Esophagus mucosa (tissue), 1 donor: ENCODE measurements at places on chromosomes 16 and 17. TPM values are rescaled to one million over a fixed set of nuclear protein-coding genes. Genes with fewer than 3 reads are reported as not detected.

DNA sequence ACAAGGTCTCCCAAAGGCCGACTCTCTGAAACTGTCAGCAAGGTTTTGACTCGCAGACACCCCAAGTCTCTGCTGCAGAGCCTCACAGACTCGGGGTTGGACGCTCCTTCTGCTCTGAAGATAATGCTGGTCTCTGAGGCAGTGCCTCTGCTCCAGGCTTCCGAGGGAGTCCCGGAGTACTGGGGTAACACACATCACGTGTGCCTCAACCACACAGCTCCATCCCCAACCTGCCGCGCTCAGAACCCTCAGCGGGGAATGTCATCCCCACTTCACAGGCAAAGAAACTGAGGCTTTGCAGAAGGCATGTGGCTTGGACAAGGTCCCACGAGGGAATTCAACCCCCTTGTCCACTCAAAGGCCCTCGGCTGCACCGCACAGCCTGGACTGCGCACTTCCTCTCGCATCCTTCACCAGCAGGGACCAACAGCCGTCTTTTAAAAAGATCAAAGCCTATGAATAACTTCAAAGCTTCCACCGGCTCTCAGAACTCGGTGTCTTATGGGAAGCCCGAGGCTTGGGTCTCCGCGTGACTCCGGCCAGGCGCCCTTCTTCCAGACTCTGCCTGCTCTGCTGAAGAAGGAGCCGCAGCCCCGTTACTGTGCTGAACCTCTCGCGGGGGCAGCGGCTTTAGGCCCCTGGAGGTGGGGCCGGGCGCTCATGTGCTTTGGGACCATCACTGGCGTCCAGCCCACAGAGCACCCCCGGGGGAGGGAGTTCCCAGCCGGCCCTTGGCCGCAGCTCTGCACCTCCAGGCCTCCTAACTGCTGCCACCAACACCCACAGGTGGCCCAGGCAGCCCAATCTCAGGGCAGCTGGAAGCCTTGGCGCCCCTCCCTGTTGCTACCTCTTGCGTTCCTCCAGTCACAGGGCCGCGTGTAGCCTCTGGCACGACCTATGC is 2.2 kb downstream of the TMEM204 start:
- ATAC-seq: no peak

DNA sequence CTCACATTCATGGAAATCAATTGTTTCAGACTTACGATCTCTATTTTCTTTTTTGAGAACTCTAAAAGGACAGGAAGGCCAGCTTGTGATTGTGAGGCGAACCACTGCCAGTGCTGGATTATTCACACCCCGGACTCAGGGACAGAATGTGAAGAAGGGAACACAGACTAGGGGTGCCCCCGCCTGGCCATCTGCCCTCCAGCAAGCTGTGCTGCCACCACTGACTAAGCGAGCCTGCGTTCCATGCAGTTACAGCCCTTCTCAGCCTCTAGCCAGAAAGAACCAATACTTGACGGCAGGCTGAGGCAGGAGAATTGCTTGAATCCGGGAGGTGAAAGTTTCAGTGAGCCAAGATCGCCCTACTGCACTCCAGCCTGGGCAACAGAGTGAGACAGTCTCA is 2.8 kb downstream of the HAGH start:
- ATAC-seq: no peak

GRCh38 chr16:31130899-31131298 is 4.6 kb downstream of the PRSS8 start:
- ATAC-seq: peak; percentile 74

DNA sequence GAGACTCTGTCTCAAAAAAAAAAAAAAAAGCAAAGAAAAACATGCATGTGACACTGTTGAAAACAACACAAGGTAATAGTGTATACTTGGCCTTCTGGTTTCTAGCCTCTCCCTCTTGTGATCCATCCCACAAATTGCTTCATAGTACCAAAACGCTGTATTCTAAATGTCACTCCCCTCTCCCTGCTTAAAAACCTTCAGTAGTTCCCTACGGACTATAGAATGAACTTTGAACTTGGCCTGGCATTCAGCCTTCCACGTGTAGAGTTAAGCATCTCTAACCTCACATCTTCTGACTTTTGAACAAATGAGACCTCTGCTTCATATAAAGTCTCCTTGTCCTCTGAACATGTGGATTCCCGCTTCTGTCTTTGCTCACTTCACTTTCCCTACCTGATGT is 5.1 kb downstream of the ZNF821 start:
- no peak for ATAC-seq

GRCh38 chr17:56011406-56012131 is 141.7 kb upstream of the ANKFN1 start:
- no peak for ATAC-seq

DNA sequence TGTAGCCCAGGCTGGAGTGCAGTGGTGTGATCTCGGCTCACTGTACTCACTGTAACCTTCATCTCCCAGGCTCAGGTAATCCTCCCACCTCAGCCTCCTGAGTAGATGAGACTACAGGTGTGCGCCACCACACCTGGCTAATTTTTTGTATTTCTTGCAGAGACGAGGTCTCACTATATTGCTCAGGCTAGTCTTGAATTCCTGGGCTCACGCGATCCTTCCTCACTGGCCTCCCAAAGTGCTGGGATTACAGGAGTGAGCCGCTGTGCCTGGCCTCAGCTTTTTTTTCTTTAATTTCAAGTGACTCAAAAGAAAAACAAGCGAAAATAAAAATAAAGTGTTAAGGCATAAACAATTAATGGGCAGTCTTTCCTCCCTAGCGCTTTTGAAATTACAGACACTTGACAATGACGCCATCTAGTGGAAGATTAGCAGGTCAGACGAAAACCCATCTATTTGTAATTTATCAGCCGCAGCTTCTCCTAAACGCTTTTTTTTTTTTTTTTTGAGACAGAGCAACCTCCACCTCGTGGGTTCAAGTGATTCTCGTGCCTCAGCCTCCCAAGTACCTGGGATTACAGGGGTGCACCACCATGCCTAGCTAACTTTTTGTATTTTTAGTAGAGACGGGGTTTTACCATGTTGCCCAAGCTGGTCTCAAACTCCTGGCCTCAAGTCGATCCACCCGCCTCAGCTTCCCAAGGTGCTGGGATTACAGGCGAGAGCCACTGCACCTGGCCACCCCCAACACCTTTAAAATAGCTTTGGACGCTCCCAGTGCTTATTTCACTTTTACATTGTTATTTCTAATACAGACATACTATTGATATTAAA is 28.1 kb upstream of the PECAM1 start:
- ATAC-seq: peak; percentile 46

DNA sequence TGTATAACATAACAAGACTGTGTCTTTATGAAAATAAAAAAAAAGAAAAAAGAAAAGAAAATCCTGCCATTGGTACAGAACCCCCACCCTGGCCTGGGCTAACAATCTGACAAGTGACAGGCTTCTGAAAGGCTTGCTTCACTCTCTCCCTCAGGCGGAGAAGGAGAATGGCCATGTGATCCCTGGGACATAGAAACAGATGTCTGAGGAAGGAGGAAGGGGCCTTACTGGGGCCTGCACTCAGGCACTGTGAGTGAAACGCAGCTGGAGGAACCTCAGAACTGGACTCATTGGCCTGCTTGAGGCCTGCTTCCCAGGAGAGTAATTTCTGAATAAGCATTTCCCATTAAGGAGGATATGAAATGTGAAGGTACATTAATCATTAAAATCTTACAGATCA is 17.5 kb downstream of the MAP3K14 start:
- no peak for ATAC-seq

- ATAC-seq: no peak
These were observed 9.9 kb downstream of the FAM83G start for GRCh38 chr17:18994631-18995030.

DNA sequence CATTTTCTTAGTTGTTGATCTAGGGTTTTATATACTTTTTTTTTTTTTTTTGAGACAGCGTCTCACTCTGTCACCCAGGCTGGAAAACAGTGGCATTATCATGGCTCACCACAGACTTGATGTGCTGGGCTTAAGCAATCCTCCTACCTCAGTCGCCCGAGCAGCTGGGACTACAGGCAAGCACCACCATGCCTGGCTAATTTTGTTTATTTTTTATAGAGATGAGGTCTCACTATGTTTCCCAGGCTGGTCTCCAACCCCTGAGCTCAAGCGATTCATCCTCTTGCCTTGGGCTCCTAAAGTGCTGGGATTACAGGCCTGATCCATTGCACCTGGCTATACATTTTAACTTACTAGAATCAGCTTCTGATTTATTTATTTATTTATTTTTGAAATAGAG is 34.2 kb upstream of the ATP2A3 start:
- no peak for ATAC-seq

The ZC3H7A gene
- total RNA-seq: 19.4 TPM

The PLCG2 gene
- 8.6 TPM for total RNA-seq

The PRSS22 gene
- 97.0 TPM for total RNA-seq

The PABPN1L gene
- total RNA-seq: not detected

The HS3ST2 gene
- total RNA-seq: 0.12 TPM
